ENCODE measurements at places on chromosomes 12 and 14. TPM values are rescaled to one million over a fixed set of nuclear protein-coding genes. Genes with fewer than 3 reads are reported as not detected.

DNA sequence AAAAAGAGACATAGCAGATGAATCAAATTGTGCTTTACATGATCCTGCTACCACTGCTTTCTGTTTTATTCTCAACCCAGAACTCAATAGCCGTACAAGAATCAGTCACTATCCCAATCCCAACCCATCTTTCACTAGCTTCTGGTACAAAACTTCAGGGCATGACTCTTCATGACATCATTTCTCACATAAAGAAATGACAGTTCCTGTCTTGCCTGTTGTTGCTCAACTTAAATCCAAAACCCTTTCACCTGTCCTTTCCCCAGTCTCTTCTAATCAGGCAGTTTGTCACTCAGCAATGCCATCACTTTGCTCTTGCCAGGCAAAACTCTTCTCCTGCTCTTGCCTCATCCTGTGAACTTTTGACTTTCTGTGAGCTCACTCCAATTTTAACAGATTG is 962.8 kb downstream of the GALC start:
- H3K4me3 ChIP-seq = no peak overlapping the region
- no peaks in the 10 kb centered on the region for H3K36me3 ChIP-seq
- no peaks in the 10 kb centered on the region for H3K27me3 ChIP-seq
- no peaks in the 10 kb centered on the region for H3K4me1 ChIP-seq
- no peak for DNase-seq
- H3K27ac ChIP-seq = no peak overlapping the region

SYNDIG1L gene
- not detected for total RNA-seq

DNA sequence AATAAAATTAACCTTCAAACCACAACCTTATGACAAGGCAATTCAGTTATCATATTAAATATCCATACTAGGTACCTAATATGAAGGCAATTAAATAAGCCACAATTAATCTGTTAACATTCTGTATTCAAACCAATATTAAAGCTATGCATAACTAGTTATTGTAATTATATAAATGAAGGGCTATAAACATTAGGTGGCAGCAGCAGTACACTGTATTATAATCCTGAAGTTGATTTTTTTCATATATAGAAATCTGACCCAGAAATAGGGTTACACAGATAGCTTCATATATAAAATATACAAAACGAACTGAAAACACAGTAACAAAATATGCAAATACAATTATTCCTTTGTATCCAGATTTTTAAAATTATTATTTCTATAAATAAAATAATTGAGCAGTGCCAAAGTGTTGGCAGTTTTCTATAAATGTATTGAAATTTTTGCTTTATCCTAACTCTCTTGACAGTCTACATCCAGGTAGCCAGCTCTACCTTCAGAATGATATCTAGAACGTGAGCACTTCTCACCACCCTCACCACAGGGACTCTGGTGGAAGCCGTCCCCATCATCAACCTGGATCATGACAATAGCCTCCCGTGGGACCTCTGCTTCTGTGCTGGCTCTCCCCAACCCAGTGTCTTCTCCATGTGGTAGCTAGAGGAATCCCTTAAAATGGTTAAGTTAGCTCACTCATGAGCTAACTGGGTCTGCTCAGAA is 136.2 kb downstream of the MED13L start:
- no peaks in the 10 kb centered on the region for H3K36me3 ChIP-seq
- H3K4me3 ChIP-seq = no peak overlapping the region
- DNase-seq = no peak
- no peak overlapping the region for H3K27ac ChIP-seq
- H3K27me3 ChIP-seq = no peaks in the 10 kb centered on the region

DNA sequence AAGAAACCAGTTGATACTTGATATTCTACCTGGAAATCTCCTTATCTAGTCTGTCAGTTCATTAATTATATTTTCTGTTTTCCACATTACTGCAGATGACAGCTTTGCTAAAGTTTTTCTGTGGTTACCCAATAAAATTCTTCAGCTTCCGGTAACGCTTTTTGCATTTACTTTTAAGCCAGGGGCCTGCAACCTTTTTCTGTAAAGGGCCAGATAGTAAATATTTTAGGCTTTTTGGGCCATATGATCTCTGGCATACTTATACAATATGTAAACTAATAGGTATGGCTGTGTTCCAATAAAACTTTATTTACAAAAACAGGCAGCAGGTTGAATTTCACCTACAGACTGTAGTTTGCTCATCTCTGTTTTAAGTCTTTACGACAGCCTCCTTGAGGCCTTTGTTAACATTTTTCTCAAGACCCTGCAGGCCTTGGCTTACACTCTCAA is 48.3 kb downstream of the SPATS2 start:
- no peak for DNase-seq
- no peak overlapping the region for H3K4me3 ChIP-seq
- no peak overlapping the region for H3K27ac ChIP-seq
- no peaks in the 10 kb centered on the region for H3K27me3 ChIP-seq
- no peaks in the 10 kb centered on the region for H3K36me3 ChIP-seq

OR4L1 gene
- not detected for total RNA-seq

DNA sequence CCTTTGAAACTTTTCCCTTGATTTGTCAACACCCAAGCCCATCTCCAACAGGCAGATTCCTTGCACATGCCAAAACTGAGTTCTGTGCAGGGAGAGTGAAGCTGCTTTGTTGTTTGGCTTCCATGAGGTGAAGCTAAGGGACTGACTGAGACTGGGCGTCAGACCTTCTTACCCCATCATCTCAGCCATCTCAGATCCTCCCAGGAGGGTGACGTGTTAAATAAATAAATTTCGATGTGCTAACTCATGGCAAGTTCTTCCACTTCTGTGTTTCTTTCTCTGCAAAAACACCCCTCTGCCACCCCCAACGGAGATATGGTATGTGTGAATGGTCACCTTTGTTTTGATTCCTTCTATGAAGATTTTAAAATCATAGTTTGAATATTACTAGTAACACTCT is 17.8 kb downstream of the UTP20 start:
- H3K27me3 ChIP-seq = no peaks in the 10 kb centered on the region
- H3K4me1 ChIP-seq = no peaks in the 10 kb centered on the region
- DNase-seq = no peak
- H3K4me3 ChIP-seq = no peak overlapping the region

MYH6 gene
- total RNA-seq = 1,496 TPM

GRCh38 chr14:36167431-36167830 is 9.1 kb downstream of the PTCSC3 start:
- no peaks in the 10 kb centered on the region for H3K27me3 ChIP-seq
- H3K36me3 ChIP-seq = no peaks in the 10 kb centered on the region
- H3K27ac ChIP-seq = no peak overlapping the region
- no peak for DNase-seq
- no peaks in the 10 kb centered on the region for H3K4me1 ChIP-seq

ABCD2 gene
- total RNA-seq = not detected

SLC25A47 gene
- total RNA-seq = not detected

MRPS35 gene
- 153 TPM for total RNA-seq

DNA sequence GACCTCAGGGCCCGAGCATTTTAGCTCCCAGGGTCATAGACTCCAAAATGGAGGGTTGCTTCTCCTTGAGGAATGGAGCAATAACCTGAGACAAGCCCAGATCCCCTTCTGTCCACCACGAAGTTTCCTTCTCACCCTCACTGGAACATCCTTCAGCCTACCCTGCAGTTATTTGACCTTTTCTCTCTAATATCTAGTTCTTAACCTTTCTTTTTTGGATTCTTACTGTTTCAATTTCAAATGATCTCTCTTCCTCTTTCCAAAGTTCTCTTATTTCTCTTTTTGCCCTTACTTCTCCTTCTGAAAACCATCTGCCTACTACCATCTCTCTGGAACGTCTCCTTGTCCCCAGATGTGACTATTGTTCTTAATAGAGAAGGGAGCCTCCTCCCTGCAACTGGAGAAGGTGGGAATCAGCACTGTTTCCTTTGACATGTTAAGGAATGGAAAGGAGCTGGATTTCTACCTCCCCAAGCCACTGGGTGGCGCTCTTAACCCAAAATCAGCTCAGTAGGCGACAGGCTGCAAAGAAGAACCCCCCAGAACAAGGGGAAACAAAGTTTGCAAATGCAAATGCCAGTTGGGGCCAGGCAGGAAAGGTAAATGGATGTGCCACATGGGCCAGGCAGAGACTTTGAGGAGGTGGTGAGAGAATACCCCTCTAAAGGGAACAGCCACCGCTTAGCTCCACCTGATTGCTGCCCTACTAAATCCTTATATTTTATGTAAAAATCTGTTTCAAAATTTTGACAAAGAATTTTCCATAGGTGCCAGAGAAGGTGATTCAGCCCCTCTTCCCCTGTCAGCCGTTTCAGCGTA is 22.4 kb upstream of the PDE1B start:
- no peak for DNase-seq
- H3K27ac ChIP-seq = no peak overlapping the region
- H3K4me3 ChIP-seq = no peak overlapping the region
- no peaks in the 10 kb centered on the region for H3K36me3 ChIP-seq
- H3K27me3 ChIP-seq = no peaks in the 10 kb centered on the region
- no peaks in the 10 kb centered on the region for H3K4me1 ChIP-seq

DNA sequence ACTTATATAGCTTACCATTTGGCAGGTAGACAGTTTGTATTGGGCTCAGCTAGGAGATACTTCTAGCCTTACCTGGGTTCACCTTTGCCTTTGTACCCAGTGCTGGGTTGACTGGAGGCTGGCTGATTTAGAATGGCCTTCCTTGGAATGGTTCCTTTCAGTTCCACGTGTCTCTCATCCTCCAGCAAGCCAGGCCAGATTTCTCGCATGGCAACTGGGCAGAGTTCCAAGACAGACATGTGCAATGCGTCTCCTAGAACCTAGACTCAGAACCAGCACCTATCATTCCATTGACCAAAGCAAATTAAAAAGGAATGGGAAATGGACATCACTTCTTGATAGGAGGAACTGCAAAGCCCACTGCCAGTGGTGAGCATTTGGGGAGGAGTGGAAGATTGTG is 79.1 kb upstream of the BDKRB2 start:
- no peak overlapping the region for H3K27ac ChIP-seq
- no peak for DNase-seq
- no peak overlapping the region for H3K4me3 ChIP-seq

GRCh38 chr12:109770104-109770860 is 56.7 kb downstream of the FAM222A start:
- no peak overlapping the region for H3K27ac ChIP-seq
- DNase-seq = no peak
- no peak overlapping the region for H3K4me3 ChIP-seq
- H3K4me1 ChIP-seq = peaks cover 12% of the 10 kb centered on the region

DNA sequence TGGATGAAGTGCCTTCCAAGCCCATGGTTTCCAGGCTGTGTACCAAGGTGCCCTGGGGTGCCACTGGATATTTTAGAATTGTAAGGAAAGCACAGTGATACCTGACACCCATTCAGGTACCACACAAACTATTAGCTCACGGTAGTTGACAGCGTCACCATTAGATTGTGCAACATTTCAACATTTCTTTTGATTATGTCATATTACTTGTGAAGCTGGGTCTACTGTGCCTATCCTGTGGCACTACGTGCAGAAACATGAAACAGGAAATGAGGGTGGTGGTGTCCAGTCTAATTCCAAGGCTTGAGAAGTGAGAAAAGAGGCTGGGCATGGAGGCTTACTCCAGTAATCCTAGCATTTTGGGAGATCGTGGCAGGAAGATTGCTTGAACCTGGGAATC is 75.5 kb upstream of the CPM start:
- H3K27ac ChIP-seq = no peak overlapping the region
- H3K27me3 ChIP-seq = no peaks in the 10 kb centered on the region
- H3K36me3 ChIP-seq = no peaks in the 10 kb centered on the region
- no peak for DNase-seq

- peak overlapping the region; percentile 80 for H3K27ac ChIP-seq
- DNase-seq = no peak
- H3K27me3 ChIP-seq = no peaks in the 10 kb centered on the region
- H3K4me3 ChIP-seq = peak overlapping the region; percentile 68
- no peaks in the 10 kb centered on the region for H3K36me3 ChIP-seq
- H3K4me1 ChIP-seq = peaks cover 4% of the 10 kb centered on the region
Measured at GRCh38 chr12:95942101-95942523, 302 bp downstream of the CCDC38 start.
